ENCODE measurements at places on chromosomes 6 and 20.

DNA sequence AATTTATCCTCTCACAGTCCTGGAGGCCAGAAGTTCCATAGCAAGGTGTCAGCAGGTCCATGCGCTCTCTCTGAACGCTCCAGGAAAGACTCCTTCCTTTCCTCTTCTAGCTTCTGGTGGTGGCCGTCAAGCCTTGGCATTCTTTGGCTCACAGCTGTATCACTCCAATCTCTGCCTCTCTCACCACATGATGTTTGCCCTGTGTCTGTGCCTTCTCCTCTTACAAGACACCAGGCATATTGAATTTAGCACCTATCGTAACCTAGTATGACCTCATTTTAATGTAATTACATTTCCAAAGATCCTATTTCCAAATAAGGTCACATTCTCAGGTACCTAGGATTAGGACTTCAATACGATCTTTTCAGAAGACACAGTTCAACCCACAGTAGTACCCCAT lies 428.5 kb downstream of the CD83 start:
- no peak for DNase-seq

- DNase-seq: no peak
These were observed 2.8 kb downstream of the CITED2 start for GRCh38 chr6:139371421-139372203.

DNA sequence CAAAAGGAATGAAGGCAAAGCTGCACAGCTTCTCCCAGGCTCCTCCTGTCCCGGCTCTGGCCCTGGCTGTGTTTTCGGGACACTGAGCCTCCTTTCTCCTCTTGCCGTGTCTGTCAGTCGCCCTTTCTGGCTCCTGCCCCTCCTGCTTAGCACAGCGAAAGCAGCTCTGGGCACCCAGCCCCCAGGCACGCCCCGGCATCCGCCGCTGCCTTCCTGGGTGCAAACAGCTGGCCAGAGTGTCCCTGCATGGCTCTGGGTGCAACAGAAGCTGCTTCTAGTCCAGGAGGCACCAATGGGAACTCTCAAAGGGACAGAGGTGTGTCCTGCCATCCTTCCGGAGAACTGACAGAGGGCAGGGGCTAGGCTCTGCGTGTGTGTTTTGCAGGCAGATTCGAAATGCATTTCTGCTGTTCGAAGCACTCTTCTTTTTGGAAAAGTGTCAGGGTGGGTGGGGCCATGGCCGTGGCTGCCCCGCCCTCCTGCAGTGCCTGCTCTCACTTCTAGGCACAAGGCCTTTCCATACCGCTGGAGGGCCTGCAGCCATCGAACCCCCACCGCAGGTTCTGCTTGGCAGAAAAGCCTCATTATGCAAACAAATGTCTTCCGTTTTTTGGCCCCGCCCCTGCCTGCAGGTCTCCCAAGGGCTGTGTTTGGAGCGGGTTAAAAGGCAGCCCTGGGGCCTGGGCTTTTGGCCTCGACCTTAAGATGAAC lies 15.5 kb downstream of the COL9A3 start:
- DNase-seq: no peak

DNA sequence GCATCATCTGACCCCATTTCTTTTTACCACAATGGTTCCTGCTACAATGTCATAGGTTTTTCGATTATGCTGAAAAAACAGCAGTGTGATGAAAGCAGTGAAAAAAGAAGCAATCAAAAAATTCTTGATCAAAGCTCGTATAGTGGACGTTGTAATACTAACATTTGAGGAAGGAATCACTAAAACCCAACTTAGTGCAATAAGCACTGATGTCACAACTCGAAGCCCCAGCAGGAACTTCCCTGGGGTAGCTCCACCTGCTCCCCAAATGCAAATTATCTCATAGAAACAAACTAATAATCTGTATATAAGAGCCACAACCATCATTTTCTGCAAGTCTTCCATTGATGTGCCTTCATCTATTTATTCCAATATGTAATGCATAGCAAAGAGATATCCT lies 285.6 kb upstream of the SGK1 start:
- no peak for DNase-seq

DNA sequence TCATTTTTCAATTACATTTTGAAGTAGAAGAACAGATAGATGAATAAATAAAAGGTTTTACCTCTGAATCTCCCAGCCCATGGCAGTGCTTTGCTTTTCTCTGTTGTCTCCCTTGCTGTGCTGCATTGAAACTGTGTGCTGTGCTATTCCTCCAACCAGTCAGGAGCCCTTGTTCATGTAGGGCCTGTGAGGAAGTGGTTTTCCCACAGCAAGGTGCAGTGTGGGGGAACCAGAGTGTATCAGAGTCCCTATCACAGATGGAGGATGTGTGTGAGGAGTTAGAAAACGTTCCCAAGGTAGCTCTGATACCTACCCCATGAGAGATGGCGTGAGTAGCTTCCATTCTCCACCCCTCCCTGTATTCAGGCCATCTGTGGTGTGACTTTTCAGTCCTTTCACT lies 72.8 kb upstream of the RALGAPA2 start:
- no peak for DNase-seq

DNA sequence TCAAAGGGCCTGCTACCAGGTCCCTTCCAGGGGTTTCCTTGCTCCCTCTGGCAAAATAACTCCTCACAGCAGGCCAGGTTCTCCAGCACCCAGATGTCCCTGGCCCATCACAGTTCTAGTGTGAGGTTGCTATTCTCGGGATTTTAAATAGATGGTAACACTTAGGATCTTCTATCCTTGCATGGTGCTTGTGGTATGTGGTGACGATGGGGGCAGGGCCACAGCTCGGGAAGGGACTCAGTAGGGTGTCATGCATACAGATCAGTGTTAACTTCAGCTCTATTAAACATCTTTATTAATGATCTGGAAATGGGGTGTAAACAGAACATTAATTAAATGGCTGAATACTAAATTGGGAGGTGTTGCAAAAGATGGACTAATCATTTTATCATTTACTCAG lies 323.8 kb downstream of the QKI start:
- DNase-seq: no peak

DNA sequence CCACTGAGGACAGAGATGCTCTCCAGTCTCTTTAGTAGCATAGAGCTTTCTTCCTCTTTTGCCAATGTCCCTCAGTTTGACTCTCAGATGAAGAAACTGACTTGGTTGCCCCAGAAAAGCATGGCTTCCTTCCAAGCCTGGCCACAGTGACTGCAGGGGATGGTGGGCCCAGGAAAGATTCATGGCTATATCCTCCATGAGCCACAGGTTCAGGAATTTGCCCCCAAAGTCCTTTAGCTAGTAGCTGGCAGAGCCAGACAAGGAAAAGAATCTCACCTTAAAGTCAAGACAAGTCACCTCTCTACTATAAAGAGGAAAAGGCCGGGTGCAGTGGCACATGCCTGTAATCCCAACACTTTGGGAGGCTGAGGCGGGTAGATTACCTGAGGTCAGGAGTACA lies 43.4 kb downstream of the TRAM2 start:
- no peak for DNase-seq

GRCh38 chr6:159601211-159601610 lies 91.8 kb downstream of the SOD2 start:
- DNase-seq: no peak

- DNase-seq: no peak
These were observed 90.1 kb upstream of the EDN1 start for GRCh38 chr6:12200015-12200564.

DNA sequence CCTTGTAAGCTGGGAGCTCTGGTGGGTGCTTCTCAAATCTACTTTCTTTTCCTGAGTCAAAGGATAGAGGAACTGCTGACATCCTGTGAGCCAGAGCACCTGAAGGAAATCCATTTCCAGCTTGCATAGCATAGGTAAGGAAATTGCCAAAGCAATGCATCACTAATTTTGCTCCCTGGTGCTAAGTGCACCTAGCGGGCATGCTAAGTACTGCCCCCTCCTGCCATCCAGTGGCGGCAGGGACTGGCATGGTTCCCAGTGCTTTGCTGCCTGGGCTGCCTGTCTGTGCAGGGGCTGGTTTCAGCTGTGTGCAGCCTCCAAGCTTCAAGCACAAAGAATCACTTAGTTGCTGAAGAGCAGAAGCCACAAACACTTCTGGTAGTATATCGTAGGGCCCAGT lies 63.9 kb downstream of the FARS2 start:
- DNase-seq: no peak

DNA sequence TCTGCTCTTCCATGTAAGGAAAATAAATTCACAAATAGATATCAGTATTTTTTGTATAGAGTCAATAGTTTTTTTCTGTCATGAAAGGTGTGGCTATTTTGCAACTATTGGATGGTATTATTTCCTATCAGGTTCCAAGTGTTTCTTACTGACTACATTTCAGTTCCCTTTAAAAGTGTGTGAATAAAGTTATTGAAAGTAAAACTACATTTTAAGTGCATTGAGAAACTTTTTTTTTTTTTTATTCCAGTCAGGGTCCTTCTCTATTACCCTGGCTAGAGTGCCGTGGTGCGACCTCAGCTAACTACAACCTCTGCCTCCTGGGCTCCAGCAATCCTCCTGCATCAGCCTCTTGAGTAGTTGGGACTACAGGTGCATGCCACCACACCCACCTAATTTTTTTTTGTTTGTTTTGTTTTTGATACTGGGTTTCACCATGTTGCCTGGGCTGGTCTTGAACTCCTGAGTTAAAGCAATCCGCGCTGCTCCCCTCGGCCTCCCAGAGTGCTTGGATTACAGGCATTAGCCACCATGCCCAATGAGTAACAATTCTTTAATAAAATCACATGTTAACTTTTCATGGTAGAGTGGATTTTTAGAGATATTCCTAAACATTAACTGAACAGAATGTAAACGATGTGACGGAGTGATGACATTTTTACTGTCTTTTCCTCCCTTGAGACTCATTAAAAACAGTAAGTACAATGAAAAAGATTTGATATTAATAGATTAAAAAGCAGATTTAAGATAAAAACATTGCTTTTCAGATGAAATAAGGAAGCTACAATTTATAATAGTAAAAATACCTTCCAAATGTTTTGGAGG lies 69.7 kb upstream of the ADGRF4 start:
- DNase-seq: no peak

- DNase-seq: no peak
These were observed 490 bp downstream of the MMUT start for GRCh38 chr6:49462599-49462926.

DNA sequence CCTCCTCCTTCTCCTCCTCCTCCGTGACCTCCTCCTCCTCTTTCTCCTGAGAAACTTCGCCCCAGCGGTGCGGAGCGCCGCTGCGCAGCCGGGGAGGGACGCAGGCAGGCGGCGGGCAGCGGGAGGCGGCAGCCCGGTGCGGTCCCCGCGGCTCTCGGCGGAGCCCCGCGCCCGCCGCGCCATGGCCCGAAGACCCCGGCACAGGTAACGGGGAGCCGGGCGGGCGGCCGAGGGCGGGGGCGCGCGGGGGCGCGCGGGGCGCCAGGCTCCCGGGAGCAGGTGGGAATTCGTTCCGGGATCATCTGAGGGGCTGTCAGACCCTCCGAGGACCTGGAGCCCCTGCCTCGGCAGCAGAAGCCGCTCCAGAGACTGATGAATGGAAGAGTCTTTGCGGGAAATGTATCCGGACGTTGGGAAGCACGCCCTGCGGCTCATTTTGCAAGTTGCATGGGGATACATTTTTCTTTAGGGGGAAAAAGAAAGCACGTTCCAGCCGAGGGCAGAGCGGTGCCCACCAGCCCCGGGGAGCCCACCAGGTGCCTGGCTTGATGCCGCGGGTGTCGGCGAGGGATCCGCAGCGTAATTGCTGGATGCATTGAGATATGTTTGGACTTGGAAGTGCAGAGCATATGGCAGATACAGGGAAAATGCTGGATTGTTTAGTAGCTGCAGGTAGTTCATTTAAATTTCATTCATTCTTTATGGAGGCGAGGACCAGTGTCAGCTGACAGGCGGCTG lies 394 bp downstream of the MYB start:
- DNase-seq: no peak

GRCh38 chr20:62215020-62215990 lies 4.8 kb downstream of the HRH3 start:
- no peak for DNase-seq

DNA sequence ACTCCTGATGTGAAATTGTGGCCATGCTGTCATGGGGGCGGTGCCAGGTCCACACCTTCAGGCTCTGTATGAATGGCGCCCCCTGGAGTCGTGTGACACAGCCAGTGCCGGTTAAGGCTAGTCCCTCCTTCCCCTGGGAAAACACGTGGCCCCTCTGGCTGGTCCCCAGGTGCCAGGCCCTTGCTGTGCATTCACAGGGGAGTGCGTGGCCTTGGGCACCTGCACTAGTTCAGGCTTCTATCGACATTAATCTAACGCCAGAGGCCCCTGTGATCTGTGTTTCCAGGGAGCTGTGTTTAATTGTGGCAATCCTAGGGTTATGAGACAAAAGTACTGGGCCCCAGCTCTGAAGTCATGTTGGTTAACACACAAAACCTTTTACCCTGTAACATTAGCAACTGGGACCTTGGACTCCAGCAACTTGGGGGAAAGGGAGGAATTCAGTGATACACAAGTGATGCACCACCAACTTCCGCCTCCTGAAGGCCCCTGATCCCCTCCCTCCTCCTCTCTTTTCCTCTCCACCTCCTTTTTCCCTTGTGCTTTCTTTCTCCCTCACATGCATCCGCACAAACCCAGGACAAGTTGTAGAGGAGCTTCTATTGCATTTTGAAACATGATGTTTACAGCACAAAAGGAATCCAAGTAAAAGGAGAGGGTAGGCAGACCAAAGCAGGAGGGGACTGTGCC lies 74.0 kb downstream of the SSR1 start:
- no peak for DNase-seq

DNA sequence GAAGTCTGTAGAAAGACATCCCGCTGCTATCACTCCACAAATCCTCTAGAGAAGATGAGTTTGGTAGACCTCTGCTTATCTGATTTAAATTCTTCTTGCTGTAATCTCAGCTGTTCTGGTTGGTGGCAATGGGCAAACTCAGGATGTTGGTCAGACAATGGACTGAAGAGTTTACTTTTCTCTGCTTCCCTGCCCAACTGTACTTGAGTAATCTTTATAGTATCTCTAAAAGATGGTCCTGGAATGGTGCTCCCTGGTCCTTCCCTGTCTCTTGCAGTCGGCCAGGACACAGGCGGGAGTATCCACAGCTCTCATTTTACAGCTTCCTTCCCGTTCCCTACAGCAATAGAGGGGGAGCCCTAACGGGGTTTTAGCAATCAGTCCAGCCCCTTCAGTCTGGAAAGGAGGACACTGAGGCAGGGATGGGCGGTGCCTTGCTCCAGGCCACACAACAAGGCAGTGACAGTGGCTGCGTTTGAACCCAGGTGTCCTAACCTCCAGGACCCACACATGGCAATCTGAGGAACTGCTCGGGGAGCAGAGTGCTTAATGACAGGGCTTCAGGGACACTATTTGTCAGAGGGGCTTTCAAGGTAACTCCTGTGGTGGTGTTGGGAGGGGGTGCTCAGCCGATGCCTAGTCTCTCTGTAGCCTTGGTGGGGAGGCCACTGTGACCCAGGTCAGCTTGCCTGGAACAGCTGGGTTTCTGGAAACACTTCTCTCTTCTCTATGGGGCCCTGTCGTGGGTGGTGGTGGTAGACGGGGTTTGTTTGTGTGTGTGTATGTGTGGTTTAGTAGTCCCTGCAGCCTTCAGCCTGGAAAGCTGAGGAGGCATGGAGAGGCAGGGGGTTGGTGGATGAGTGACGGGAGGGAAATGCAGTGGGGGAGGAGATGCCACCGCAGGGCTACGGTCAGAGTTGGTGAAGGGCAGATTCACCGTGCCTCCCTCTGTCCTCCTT lies 9.5 kb upstream of the VEGFA start:
- no peak for DNase-seq
